ENCODE measurements at places on chromosomes 7 and 10.
A peak's percentile ranks its signal among the peaks of the same experiment; 100 is the strongest.

DNA sequence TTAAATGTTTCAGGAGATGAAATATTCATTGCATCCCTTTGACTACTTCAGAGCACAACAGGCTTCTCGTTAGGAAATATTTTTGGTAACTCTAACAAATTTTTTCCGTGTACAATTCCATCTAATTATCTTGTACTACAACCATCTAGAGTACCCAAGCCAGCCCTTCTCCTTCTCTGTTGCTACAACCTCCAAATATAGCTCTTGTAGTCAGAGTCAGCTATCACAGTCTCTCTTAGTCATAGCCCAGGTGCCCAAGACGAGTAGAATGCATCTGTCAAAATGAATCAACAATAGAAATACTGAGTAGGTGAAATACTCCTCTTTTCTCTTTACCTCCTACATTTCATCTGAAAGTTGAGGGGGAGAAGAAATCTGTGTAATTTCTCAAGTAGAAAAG, 74.0 kb downstream of the INHBA start:
- no peak for DNase-seq

GRCh38 chr10:23918839-23919238, 290.1 kb upstream of the KIAA1217 start:
- DNase-seq: no peak

GRCh38 chr7:69654849-69655707, 56.8 kb downstream of the AUTS2 start:
- peak; percentile 74 for DNase-seq

GRCh38 chr10:36636285-36636839, 489.0 kb upstream of the ANKRD30A start:
- no peak for DNase-seq

DNA sequence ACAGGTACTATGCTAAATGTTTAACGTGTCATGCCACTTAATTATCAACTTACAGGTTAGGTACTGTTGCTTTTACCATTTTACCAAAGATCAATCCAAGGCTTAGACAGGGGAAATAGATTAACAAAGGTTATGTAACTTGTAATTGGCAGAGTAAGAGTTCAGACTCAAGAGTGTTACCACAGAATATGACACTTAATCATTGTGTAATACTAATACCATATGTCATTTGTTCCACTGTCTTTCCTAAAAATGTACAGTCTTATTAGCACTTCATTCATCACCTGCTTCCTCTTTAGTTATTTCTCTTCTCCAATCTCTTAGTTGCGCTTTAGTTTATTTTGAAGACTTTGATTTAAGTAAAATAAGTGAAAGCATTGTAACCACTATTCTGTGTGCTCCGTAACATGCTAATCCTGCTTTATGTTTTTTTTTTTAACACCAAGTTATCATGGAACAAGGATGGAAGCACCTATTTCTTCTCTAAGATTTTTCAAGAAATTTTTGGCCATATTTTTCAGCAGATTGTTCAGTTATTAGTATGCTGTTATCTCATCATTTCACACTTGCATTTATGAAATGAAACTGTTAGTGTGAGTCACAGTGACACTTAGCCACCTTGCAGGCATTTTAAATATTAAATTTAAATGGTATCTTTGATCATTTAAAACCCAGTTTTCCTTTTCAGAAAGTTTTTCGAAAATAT, 197.3 kb downstream of the PHF14 start:
- DNase-seq: no peak

DNA sequence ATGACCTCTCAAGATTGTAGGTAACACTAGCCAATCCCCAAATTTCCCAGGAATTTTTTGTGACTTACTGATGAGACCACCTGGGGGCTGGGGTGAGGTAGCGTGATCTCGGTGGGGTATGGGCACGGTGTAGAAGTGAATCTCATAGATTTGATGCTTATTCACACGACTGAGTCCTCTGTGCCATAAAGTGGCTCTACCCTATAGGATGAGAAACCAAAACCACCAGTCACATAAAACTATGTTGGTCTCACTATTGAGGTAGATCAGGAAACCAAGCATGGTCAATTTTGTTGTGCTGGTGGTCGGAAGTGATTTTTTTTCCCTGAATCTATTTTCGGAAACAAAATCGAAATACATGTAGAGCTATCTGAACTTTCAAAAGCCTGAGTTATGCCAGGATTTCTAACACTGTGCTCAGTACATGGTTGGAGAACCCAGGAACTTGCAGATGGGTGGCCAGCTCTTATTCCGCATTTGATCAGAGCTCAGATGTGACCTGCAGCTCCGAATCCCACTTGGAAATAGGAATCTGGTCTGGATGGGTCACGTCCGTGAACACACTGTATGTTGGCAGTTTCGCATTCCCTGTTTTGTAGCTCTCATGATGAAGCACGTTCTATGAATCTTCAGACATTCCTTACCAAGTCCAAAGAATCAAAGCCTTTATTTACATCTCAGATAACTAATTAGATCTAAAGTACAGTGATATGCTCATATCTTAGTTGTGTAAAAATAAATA, 261.5 kb downstream of the KLF6 start:
- no peak for DNase-seq

DNA sequence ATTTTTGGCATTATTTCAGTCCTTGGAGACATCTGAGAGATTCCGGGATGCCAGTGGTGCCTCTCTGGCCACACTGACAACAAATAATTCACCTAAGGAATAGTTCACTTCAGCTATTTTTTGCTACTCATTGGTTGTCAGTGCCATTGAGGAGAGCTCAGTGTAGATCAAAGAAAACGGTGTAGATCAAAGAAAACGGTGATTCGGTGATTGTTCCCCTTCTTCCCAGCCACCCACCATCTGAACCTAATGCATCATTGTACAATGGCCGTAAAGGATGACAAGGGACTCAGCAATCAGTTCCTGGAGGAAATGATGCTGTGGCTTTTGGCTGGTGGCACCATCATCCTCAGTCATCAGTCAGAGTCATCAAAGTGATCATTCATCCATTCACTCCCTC, 80.6 kb downstream of the PTPRZ1 start:
- no peak for DNase-seq

- DNase-seq: no peak
Measured at GRCh38 chr7:44283381-44284211, 41.8 kb downstream of the CAMK2B start.

- DNase-seq: no peak
Measured at GRCh38 chr7:50667338-50667737, 102.1 kb upstream of the DDC start.

DNA sequence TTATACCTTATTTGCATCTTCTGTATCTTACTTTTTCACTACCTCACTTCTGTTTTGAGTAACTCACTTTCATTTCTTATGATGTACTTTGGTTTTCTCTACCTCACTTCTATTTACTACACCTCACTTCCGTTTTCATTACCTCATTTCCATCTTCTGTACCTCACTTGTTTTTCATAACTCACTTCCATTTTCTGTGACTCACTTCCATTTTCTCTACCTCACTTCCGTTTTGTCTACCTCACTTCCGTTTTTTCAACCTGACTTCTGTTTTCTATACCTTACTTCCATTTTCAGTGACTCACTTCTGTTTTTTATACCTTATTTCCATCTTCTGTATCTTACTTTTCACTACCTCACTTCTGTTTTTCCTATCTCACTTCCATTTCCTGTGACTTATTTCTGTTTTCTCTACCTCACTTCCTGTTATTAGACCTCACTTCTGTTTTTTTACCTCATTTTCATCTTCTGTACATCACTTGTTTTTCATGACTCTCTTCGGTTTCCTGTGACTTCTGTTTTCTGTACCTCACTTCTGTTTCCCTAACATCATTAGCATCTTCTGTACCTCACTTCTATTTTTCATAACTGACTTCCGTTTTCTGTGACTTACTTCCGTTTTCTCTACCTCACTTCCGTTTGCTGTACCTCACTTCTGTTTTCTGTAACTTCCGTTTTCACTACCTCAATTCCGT, 493.1 kb upstream of the AKR1E2 start:
- DNase-seq: no peak

GRCh38 chr7:108463613-108464012, 7.4 kb upstream of the NRCAM start:
- DNase-seq: no peak

GRCh38 chr7:90424720-90425119, 21.5 kb downstream of the CLDN12 start:
- DNase-seq: no peak

DNA sequence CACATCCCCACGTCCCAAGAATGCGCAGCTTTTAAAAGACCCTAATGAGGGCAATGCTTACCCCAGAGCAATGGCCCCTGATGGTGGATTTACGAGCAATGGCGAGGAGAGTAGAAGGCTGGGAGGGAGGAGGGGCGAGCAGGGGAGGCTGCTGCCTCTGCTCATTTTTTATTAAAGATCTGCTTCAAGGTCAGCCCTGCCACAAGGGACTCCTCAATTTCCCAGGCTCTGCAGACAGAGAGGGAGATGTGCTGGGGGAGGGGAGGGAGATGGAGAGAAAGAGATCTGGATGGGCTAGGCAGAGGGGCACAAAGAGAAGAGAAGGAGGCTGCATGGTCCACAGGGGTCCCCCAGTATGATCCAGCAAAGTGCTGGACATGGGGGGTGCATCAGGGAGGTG, 7.8 kb upstream of the SRRM3 start:
- DNase-seq: no peak

- DNase-seq: no peak
Measured at GRCh38 chr7:155527664-155528063, 18.7 kb downstream of the CNPY1 start.

DNA sequence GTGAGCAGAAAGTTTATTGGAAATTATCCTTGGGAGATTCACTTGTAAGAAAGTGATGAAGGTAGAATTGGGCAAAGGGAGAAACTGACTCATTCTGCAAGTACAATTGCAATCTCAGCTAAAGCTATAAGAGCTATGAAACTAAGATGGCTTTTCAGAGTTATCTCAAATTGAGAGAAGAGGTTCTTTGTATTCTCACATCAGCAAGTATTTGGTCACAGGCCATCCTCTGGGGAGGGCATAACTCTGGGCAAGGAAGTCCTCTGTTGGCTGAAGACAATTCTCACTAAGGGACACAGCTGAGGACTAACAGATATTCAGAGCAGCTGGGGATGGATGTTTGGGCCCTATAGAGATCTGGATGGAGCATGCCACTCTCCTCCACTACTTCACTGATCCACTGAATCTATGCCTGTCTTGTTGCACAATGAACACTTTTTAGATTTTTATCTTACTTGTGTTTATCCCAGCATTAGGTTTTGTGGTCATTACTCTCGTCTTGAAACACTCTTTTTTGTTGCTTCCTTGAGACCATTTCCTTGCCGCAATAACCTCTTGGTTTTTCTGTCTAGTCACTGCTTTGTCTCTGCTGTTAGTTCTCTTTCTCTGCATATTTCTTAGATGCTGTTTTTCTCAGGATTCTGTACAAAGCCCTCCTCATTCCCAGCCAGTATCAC, 115.1 kb downstream of the GNAI1 start:
- DNase-seq: no peak

- DNase-seq: no peak
Measured at GRCh38 chr10:72630144-72630543, 4.3 kb upstream of the MICU1 start.

GRCh38 chr7:112989531-112989930, 97.1 kb downstream of the GPR85 start:
- DNase-seq: no peak

GRCh38 chr10:16976803-16977202, 152.8 kb downstream of the CUBN start:
- DNase-seq: no peak

- DNase-seq: no peak
Measured at GRCh38 chr7:127346575-127347256, 45.8 kb downstream of the ZNF800 start.

- no peak for DNase-seq
Measured at GRCh38 chr10:99522470-99523250, 10.1 kb upstream of the NKX2-3 start.

GRCh38 chr7:207418-208129, 15.2 kb downstream of the FAM20C start:
- no peak for DNase-seq

DNA sequence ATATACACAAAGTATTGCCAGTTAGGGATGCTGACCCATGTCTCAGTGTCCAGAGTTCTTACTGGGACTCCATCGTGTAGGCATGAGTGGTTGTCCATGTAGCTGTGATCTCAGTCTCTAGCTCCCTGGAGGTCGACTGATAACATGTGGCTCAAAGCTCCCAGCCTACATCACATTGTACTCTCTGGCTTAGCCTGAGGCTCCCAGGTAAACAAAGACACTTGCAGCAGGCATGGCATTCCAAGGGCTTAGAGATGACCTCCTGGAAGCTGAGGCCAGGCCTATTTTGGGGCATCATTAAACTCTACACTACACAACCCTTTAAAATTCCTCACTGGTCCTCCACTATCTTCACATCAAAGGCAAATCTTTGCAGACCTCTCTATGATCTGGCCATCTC, 100.8 kb upstream of the DOCK1 start:
- DNase-seq: no peak

DNA sequence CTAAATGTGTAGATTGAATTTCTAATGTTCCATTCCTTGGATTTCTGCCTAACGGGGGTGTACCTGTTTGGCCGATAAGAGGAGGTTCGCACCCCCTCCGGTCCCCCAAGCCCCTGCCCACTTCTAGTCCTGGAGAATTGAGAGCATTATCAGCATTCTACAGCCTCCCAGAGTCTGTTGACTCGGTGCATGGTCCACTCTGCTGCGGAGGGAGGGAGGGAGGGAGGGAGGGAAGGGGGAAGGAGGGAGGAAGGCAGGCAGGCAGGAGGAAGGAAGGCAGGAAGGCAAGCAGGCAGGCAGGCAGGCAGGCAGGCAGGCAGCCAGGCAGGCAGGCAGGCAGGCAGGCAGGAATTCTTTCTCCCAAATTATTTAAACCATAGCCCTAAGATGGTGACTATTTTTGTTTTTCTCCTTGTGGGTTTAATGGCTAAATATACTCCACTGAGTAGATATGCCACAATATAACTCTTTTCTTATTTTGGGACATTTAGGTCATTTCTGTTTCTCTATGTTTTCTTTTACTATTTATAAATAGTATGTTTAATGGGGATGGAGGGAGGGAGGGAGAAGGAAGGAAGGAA, 69.5 kb upstream of the CHST15 start:
- no peak for DNase-seq

GRCh38 chr10:17001297-17001744, 128.3 kb downstream of the CUBN start:
- DNase-seq: no peak

DNA sequence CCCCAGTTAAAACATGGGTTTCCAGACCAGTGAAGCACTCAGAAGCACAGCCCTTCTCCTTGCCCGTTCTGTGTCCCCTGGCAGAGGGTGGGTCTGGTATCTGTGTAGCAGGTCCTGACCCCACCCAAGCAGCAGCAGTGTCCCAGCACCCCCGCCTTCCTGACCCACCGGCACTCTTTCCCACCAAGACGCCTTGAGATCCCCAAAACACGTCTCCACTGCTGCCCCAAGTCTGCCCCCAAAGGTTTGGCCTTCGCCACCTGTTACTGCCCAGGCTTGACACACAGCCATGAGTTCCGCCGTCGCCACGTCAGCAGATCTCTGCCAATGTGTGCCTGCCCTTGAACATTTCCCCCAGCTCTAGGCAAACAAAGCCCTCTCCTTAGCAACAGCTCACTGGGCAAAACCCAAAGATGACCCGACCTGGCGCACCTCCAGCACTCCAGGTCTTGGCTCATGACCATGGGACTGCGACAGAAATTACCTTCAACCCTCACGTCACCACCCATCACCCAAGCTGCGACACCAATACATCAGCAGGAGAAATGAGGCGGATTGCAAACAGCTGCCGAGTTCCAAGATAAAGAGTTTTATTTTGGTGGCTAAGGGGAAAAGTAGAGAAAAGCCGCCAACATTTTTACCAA, 75.6 kb downstream of the CTBP2 start:
- no peak for DNase-seq
